ENCODE measurements at places on chromosomes 7 and 10.

DNA sequence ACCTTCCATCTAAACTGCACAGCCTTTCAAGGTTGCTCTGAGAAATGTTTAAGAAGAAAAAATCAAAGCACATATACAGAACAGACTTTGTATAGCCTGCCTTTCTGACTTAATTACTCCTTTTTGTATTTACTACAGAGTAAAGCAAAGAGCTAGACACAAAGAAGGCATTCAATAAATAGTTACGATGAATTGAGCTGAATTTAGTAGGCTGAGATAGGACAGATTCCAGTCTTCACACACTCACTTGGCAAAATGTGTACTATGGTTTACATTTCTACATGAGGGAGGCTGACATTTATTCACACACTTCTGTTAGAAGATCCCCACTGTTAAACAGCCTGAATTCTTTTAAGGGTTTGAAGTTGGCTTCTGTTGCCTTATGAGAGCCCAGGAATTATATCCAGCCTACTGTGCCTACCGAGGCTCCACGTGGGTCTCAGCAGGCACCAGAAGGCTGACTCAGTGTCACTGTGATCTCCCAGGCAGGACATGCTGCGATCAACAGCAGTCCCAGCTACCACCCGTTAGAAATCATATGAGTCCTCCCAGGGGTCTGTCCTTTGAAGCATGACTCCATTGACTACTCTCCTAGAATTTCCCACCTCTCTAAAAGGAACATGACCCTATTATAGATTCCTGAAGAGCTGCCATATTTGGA, 24.5 kb upstream of the SLC25A13 start:
- DNase-seq: no peak

GRCh38 chr7:87359366-87359765, 13.9 kb downstream of the CROT start:
- DNase-seq: no peak

- no peak for DNase-seq
These were observed 211.7 kb upstream of the NFE2L3 start for GRCh38 chr7:25940086-25940906.

DNA sequence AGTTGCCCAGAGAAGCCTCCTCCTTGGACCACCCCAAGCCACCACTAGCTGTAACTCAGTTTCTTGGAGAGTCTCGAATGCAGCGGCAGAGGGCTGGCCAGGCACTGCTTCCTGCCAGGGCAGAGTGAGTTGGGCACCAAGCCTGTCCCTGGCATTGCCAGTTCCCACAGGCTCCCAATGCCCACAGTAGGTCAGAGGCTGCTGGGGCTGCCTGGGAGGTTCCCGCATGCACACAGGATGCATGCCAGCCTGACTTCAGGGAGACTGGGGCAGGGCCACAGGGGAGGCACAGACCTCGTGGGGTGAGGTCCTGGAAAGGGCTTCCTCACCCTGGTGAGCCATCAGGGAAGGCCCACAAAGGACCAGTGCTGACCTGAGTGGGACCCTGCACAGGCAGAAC, 152.8 kb downstream of the ZNF248 start:
- no peak for DNase-seq

- DNase-seq: no peak
These were observed 4.4 kb upstream of the SEPHS1 start for GRCh38 chr10:13352519-13352918.

GRCh38 chr7:90267263-90267858, 22.4 kb downstream of the CFAP69 start:
- DNase-seq: no peak

DNA sequence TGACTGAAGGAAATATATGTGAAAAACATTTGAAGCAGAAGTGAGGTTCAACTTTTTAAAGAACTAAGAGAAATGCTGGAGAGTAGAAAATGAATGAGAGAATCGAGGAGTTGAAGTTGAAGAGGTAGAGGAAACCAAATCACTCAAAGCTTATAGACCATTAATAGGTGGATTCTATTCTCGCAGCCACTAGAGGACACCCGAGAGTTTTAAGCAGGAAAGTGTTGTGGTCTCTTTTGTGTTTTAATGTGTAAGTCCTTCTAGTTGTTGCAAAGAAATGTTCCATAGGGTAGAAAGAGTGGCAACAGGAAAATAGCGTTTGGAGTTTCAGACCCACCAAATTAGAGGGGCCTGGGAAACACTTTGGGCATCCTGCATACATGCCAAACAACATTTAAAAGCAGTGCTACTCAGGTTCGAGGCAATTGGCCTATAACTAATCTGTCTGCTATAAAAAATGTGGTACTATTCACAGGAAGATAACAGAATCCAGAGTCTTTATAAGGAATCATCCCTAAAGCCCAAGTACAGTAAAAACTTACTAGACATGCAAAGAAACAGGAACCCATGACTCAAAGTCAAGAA, 75.3 kb upstream of the TAS2R16 start:
- DNase-seq: no peak

DNA sequence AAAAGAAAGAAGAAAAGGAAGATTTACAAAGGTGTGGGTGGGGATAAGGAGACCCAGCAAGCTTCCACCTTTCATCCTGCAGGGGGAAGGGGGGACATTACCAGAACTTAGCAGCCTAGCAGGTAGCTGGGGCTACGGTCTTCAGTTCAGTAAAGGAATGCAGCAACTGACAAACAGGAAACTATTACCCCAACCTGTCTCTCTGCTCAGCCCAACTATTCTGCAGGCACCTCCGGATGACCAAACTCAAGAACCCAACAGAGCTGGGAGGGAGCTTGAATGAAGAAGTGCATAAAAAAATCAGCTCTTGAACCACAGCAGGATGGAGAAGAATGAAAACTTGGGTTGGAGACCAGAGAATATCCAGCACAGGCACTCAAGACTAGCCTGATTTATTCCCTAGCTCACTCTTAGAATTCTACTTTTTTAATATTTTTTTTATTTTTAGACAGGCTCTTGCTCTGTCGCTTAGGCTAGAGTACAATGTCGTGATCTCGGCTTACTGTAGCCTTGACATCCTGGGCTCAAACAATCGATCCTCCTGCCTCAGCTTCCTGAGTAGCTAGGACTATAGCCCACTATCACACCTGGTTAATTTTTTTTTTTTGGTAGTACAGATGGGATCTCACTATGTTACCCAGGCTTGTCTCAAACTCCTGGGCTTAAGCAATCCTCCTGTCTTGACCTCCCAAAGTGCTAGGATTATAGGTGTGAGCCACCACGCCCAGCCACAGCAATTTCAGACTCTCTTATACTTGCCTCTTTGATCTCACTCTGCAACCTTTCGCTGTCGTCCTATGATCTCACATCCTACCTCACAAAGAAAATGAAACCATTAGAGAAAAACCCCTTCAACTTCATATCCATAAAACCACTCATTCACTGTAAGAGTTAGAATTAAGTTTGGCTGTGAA, 18.5 kb upstream of the C10orf67 start:
- peak; percentile 40 for DNase-seq

- DNase-seq: no peak
These were observed 1324.7 kb downstream of the GATA3 start for GRCh38 chr10:9379183-9379582.

- DNase-seq: no peak
These were observed 78.1 kb upstream of the RHEB start for GRCh38 chr7:151597541-151598444.

DNA sequence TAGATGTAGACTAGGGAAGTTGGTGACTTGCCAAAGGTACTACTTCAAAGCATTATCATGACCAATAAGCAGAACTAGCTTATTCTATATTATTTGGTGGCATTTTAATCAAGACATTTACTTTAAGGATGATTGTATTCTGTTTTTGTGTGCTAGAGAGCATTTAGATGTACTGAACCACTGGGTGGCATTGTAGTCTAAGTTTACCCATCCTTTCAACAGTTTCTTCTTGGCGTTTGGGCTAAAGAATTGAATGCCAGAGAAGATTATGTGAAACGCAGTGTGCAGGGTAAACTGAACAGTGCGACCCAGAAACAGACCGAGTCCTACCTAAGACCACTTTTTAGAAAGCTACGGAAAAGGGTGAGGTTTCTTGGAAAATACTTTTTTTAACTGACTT, 26.8 kb downstream of the PRPF18 start:
- DNase-seq: no peak
